HT1080 (cell line): ENCODE measurements at places on chromosomes 5 and 9.

DNA sequence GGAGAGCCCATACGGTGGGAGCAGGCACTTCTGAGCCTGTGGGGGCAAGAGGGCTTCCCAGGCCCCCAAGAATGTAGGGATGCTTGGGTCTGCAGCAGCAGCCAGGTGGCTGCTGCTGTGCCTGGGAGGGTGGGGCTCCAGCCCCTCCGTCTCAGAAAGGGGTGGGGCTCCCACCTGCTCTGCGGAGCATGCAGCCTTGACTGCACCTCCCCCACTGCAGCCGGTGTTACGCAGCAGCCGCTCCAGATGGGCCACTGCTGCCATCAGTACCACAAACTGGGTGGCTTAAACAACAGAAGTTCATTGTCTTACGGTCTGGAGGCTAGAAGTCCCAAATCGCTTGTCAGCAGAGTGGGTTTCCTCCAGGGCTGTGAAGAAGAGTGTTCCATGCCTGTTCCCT lies 365.5 kb downstream of the TMEM38B start:
- no peak for DNase-seq

GRCh38 chr5:133709209-133709725 lies 96.9 kb upstream of the FSTL4 start:
- no peak for DNase-seq

GRCh38 chr9:131279863-131280570 lies 3.7 kb upstream of the FAM78A start:
- no peak for DNase-seq

DNA sequence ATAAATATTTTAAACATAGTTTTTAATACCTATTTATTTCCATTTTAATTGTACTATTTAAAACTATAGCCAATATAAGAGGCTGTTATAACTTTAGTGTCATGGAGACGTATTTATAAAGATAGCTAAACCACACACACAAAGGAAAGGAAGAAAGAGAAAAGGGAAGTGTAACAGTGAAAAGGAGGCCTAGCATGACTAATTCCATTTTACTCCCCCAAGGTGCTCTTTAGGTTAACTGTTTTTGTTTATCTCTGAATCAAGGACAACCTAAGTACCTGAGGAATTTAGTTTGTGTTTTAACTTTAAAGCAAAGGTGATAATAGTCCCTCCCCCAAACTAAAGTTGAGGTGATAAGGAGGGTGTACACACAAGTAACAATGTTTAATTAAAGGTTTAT lies 1188.9 kb upstream of the C9orf72 start:
- no peak for DNase-seq

GRCh38 chr5:75509546-75509945 lies 1.9 kb downstream of the CERT1 start:
- peak; percentile 1 for DNase-seq
